ENCODE measurements at places on chromosomes 6 and 20.

- DNase-seq, result no peak
Observed at GRCh38 chr6:166763606-166764472, 136.8 kb upstream of the RPS6KA2 start.

DNA sequence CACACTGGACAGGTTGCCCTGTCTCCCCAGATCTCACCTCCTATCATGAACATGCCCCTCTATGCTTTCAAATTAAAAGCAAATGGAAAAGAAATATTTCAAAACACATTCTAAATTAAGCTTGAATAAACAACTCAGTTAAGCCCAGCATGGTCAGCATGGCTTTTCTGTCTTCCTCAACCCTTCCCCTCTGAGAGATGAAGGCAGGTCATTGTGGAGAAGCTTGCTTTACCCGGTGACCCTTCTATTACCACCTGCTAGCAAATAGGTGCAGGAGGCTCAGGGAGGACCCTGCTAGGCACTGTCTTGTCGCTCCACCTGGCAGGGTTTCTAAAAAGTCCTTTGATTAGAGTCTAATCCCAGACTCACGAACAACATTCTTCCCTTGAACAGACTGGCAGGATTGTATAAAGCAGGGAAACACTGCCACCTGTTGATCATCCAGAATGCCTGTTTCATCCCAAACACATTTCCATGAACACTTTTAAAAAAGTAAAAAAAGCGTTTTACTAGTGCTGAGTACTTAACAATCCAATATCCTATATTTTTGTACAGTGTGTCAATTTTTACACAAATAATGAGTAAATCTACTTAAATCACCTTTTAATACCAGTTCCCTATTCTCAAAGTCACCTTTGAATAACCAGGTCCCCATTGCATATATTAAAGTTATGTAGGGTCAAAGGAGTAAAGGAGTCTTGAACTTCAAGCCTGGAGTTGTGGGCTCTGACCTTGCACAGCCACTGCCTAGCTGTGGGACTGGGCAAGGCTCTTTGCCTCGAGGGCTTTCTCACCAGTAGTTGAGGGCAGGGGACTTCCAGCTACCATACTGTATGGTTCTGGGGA lies 75.5 kb downstream of the GPR6 start:
- no peak for DNase-seq

DNA sequence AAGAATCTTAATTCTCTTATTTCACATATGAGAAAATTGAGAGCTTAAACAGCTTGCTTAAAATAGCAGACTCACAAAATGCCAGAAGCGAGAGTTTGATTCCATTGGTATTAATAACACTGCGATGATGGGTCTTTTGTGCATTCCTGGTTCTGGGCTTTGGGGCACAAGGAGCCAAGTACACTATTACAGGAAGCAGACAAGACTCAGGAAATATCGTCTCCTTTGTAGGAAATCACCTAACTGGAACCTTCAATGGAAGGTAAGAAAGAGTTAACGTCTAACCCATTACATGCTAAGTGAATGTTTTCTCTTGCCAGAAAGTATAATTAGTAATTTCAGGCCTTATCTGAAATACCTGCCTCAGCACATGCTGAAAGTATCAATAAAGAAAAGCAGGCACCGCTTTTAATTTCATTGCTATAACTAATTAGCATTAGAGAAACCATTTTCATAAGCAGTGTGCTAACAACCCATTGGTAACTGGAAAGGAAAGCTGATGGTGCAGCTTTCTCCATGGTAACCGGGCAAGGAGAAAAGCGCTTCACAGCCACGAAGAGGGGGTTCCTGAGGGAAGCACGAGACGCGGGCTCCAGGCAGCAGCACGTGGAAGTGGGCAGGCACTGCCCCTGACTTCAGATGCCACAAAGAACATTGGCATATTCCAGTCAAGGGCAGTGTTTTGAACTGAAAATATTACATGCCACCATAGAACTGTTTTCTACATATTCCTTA lies 206.7 kb upstream of the AGPAT4 start:
- no peak for DNase-seq

DNA sequence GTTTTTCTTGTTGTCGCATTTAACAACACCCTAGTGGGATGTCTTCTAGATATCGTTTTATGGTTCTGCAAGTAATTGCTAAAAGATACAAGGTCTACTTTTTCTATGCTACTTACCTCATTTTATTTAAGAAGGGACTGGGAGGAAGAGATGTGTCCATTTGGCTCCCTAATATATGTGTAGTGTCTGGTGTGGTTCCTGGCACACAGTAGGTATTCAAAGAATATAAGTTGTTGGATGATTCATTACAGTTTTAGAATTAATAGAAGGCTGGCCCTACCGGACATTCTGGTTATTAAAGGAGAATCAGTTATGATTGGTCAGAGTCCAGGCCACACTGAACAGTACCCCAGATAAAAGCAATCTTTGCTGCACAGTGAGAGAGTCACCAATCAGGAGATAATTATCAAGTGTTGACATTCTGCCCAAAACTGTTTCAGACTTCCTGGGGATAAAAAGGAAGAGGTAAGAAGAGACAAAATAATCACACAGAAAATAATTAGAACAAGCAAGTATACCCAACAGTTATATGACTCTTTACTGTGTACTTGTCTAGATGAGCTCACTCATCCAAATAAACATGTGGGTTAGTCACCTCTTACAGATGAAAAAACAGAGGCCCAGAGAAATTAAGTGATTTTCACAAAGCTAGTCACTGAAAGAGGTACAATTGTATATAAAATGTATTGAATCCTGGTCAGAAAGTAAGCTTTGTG lies 7.0 kb downstream of the TMEM244 start:
- DNase-seq, result no peak

- no peak for DNase-seq
Observed at GRCh38 chr6:84674395-84674794, 90.0 kb downstream of the TBX18 start.

GRCh38 chr20:60984666-60985065 lies 267.4 kb upstream of the CDH4 start:
- no peak for DNase-seq

- DNase-seq, result no peak
Observed at GRCh38 chr6:170446841-170447560, 106.1 kb downstream of the PSMB1 start.

DNA sequence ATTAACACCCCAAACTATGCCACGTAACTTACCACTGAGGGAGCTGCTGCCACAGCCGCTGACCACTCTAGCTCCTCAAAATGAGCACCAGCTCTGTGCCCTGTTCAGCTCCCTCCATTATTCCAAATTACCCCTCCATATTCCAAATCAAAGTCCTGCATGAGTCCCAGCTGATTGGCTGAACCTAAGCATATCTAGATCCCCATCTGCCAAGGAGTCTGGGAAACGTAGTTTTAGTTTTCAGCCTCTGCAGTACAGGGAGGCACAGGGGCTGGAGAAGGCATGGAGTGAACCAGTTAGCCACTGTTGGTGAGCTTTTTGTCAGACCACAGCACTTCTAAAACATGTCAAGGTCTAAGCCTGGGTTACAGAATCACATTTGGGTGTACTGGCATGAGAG lies 15.9 kb downstream of the UNC5CL start:
- DNase-seq, result no peak

GRCh38 chr6:126206504-126207246 lies 133.2 kb upstream of the CENPW start:
- no peak for DNase-seq

DNA sequence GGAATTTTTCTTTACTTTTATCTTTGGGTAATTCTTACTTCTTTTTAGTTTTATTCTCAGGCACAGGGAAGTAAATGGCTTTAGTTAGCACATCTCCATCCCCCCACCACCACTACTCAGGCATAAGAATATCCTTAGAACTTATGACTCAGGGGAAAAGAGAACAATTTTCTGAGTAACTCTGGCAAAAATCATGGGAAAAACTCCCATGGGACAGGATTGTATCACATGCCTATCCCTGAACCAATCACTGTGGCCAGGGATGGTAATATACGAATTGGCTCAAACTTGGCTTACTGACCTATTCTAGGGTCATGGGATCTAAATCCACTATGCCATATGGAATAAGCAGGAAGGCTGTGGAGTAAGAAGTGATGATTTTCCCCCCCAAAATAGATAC lies 339.1 kb downstream of the BTBD3 start:
- DNase-seq, result no peak

DNA sequence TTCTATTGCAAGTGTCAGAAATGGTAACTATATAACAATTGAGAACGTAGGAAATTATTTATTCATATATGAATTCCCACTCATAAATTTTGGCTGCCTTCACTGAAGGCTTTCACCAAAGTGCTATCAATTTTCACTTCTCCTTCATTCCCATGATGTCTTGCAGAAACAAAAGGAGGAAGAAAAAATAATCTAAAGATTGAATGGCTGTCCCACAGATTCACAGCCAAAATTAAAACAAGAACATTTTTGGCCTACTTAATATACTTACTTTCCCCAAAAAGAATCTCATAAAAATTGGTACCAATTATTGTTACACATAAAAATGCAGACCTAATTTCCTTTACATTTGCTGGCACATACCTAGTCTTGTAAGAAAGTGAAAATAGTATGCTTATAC lies 616.1 kb downstream of the CD109 start:
- DNase-seq, result no peak

GRCh38 chr20:16228722-16229121 lies 344.5 kb downstream of the KIF16B start:
- DNase-seq, result no peak

DNA sequence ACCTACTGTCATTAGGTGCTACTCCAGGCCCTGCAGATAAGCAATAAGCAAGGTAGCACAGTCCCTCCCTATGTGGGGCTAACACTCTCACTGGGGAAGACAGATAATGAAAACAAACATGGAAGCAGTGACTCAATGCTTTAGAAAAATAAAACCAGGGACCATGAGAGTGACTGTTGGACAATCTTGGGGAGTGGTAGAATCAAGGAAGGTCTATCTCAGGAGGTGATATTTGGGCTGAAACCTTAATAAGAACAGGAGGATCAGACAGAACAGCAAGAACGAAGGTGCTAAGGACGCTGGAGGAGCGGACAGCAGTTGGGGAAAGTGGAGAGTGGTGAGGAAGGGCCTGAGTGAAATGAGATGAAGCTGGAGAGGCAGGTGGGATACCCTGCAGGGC lies 58.2 kb downstream of the BANF2 start:
- DNase-seq, result no peak

DNA sequence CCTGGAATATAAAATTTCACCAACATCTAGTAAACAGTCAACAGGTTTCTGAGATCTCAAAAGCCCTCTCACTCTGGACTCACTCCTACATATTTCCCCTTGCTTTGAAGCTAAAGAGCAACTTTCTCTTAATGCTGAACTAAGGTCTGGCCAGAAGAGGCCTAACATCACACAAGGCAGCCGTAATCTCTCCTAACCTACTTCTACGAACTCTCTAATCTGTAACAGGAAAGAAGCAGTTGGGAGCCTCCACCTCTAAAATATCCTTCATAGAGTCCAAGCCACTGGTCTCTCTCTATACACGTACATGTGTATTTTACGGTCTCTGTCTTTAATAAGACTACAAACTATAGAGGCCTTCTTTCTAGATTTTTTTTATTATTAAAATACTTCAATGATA lies 72.0 kb downstream of the REV3L start:
- DNase-seq, result no peak

DNA sequence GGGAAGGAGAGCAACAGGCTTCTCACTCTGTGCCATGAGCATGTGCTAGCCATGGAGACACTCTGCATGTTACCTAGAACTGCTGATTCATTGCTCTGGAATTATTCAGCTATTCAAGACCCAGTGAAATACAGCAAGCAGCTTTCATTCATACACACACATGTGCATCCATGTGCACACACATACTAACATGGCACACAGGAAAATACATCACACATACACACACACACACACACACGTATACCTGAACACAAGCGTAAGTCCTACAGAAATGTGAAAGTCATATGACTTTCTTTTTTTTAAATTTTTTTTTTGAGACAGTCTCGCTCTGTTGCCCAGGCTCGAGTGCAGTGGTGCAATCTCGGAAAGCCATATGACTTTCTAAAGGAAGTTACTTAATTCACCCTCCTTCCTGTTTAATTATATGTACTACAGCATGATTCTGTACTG lies 108.2 kb upstream of the NFATC2 start:
- no peak for DNase-seq

DNA sequence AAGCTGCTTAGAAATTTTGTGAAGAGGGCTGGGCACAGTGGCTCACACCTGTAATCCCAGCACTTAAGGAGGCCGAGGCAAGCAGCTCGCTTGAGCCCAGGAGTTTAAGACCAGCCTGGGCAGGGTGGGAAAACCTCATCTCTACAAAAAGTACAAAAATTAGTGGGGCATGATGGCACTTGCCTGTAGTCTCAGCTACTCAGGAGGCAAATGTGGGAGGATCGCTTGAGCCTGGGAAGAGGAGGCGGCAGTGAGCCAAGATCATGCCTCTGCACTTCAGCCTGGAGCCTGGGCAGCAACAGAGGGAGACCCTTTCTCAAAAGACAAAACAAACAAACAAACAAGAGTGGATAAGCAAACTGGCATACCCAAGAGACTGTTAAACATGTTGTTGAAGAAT lies 308.3 kb upstream of the ADGRB3 start:
- DNase-seq, result no peak

DNA sequence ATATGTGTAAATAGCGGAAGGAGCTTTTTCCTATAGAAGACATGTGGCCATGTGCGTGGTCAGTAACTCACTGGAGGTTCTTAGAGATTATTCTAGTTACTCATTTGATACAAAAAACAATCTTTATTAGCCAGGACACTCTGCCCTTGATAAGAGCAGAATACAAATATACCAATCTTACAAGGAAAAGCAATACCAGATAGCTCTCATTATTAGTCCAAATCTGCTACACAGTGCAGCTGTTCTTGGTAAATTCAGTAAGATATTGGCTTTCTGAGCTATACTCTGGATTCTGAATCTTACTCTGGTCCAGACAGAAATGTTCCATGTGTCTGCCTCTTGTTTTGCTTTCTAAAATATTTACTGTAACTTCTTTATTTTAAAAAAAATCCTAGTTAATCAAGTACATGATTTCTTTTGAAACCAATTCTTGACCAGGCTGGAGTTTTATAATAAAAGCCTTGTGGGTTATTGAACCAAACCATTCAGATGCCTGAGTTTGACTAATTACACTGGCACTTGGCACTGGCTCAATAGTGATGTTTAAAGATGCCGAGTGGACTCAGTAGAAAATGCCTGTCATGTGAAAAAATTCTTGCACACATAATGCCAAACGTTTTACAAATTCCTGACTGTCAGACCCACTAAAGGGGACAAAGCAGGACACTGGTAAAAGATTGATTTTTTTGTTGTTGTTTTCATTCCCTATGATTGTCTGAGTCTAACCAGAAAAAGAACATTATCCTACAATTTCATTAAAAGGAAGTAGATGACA lies 242.8 kb upstream of the TCF21 start:
- DNase-seq, result no peak

DNA sequence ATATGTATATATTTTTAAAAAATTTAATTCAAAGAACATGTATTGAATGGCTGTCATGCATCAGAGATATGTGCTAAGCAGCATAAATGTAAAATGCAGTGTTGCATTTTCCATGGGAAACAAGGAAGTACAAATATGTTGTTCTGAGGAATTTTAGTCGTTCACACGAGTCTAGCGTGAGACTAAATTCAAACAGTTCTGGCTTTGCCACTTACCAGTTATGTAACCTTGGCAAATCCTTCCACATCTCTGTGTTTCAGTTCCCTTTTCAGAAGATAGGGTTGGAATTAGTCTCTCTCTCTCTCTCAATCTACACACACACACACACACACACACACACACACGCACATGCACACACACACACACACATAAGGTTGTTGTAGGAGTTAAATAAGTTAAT lies 305.4 kb downstream of the UTRN start:
- DNase-seq, result no peak
